HCT116 (cell line): ENCODE measurements at places on chromosomes 6 and 20. TPM values are rescaled to one million over a fixed set of nuclear protein-coding genes. Genes with fewer than 3 reads are reported as not detected.

PRICKLE4 gene
- 2.9 TPM for total RNA-seq

- no peak for DNase-seq
Measured at GRCh38 chr6:43851204-43851865, 81.3 kb downstream of the VEGFA start.

GRCh38 chr6:129774697-129775447 lies 64.9 kb upstream of the ARHGAP18 start:
- DNase-seq: peak; percentile 68

GRCh38 chr20:41150664-41151063 lies 13.3 kb downstream of the PLCG1 start:
- DNase-seq: no peak

DNA sequence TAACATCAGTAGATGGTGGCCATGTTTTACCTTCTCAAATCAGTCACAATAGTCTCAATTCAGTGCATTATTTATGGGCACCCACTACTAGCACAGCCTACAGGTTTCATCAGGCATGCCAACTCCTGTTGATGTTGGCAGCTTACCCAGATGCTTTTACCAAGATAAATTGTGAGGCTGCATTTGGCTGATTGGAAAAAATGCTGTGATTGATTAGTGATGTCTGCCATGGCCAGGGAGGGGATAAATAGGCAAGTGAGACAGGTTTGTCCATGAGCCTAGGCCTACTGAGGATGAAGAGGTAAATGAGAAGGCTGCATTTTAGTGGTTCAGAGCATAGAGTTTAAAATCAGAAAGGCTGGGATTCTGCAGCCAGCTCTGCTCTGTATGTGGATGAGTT lies 227.1 kb downstream of the NFATC2 start:
- no peak for DNase-seq

DNA sequence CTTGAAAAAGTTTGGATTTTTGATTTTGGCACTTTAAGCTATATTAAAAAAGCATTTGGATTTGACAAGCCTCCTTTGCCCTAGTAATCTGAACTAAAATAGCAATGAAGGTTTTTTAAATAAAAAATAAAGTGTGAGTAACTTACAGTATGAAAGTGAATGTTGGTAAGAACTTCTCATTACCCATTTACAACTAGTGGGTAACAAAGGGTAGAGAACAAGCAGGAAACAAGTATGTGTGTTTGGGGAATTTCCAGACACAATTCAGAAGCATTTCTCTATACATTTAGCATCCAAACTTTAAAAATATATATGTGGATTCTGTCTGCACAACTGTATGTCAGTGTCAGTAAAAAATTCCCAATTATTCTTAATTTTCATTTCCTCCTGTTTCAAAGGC lies 2.9 kb downstream of the TMEM30A start:
- DNase-seq: no peak
